ENCODE measurements at places on chromosomes 6 and 20.

- DNase-seq: no peak
Measured at GRCh38 chr6:68240726-68241125, 394.4 kb upstream of the ADGRB3 start.

DNA sequence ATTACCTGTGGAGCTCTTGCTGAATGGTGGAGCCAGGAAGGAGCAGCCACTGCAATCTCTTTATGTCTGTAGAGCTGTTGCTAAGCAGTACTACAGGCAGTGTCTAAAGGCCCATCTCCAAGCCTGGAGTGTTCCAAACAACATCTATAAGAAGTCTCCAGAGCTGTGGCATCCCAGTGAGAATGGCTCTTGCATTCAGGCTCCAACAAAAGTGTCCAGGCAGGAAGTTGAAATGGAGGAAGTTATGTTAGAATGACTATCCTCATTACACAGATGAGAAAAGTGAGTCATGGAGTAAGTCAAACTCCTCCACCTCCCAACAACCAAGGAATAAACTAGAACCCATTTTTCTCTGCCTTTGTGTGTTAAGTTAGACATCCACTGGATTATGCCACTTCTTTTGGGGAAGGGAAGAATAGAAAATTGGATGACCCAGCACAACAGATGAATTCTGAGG is 288.5 kb upstream of the STXBP5 start:
- DNase-seq: no peak

DNA sequence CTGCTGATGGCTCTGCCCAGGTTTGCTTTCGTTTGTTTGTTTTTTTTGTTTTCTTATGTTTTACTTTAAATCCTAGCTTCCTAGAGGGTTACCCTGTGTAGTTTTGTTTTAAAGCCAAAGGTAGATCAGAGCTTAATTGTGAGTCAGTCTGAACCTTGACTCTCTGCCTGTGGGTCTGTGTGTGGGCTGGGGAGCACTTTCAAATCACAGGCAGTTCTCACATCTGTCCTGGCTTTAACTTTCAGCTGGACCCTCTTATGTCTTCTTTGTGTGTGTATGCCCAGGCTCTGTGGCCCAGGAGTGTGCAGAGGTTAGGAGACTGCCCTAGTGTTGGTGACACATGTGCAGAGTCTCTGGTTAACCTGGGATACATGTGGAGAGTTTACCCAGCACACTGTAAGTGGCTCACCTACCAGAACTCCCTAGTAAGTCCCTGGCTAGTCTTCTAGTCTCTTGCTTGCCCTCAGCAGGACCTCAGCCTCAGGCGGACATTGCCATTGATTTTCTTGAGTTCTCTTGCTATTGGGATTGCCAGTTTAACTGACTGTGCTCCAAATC is 19.0 kb downstream of the HIVEP1 start:
- DNase-seq: no peak

GRCh38 chr6:53912661-53913060 is 117.9 kb downstream of the LRRC1 start:
- no peak for DNase-seq

DNA sequence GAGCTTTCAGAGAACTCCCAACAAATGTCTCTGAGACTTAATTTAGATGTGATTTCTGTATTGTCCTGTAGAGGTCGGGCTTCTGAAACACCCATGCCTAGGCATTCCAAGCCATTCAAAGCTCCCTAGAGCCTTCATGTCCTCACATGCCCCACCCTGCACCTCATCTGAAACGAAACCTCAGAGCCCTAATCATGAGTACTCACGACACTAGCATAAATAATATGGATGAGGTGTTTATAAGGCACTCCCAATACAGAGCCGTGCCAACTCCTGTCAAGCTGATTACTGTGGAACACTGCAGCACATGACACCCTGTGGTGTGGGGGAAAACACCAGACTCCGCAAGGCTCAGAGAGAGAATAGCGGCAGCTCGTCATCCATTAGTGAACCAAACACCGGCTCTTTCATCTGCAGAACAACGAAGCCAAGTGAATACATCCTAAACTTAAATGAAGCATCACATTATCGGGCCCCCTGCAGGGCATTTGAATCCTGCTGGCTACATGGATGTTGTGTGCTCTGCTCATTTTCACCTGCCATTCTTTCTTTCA is 83.8 kb downstream of the FNDC1 start:
- peak; percentile 47 for DNase-seq

DNA sequence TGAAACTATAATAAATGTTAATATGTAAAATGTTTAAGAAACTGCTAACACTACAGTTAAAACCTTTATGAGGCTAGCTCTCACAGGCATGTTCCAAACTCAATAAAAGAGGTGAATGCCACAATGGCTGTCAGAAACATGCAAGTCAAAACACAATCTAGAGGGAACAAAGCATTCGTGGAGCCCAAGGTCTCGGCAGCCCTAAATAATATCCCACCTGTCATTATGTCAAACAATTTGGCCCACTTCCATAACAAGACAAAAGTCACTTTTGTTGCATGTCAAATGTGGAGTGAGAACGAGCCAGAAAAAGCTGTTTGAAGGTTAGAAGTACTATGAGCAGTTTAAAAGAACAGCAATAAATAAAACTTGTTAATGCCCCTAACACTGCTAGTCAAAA is 181.9 kb downstream of the GMDS start:
- no peak for DNase-seq

GRCh38 chr6:160730911-160731310 is 28.9 kb downstream of the PLG start:
- no peak for DNase-seq

DNA sequence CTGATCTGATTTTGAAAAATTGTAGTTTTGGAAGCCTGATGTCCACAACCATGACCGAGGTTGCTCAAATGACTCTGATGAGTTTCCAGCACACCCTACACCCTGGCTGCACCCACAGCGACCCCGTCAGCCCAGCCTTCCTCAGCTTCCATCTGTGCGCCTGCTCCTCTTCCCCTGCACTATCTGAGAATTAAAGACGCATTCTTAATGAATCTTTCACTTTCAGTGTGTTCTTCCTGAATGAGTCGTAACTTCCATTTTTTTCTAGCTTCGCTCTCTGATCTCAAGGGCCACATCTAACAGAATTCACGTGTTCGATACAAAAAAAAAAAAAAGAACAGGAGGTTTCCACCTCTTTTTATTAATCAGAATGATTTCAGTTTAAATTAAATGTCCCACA is 21.3 kb upstream of the RREB1 start:
- DNase-seq: no peak

DNA sequence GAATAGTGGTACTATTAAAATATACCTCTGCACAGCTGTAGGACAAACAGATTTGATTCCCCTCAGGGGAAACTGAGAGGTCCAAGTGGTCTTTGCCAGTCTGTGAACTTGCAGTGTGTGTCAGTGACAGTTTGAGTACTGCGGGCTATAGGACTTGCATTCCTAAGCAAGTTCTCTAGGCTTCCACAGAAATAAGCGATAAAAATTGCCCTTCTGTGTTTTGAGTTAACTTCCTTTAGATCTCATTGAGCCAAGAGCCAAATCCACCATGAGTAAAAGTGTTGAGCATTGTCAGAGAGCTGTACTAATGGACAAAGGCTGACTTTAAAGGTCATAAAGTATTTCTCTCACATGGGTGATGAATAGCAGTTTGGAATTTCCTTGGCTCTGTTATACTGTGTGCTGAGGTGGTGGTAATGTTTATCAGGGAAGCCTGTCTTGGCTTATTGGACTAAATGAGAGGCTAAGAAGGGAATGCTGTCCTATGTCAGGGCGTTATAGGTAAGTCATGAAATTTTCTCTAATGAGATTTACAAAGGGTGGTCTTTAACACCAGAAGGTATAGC is 122.6 kb upstream of the MAP3K7 start:
- DNase-seq: no peak

GRCh38 chr6:159595173-159595572 is 97.9 kb downstream of the SOD2 start:
- DNase-seq: no peak

DNA sequence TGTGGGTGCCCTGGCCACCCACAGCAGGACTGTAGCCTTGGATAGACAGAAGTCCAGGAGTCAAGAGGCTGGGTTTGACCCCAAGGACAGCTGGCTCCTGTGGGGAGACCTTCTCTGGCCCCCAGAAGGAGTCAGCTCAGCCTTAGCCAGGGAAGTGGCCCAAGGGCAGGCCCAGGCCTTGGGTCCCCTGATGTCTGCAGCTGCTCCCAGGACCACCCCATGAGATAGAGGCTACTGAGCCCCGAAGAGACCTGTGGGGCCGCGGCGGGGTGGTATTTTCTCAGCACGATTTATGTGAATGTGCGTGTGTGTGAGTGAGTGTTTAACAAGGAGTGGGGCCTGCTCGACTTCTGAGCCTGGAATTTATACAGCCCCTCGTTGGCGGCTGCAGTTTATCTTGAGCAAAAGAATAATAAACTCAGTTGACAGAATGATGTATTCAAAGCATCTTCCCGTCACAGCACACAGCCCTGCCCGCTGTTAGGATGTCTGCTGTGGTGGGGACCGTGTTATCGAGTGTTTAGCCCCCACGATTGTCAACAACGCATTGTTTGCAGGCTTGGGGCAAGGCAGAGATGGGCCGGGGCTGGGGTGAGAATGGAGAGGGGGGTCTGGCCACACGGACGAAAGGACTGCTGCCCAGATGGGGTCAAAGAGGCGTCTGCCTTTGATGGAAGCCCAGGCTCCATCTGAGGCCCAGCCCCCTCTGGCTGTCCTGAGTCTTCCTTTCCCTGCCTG is 163.3 kb downstream of the VEGFA start:
- DNase-seq: no peak

- no peak for DNase-seq
Measured at GRCh38 chr20:4504814-4505213, 216.9 kb upstream of the PRND start.

DNA sequence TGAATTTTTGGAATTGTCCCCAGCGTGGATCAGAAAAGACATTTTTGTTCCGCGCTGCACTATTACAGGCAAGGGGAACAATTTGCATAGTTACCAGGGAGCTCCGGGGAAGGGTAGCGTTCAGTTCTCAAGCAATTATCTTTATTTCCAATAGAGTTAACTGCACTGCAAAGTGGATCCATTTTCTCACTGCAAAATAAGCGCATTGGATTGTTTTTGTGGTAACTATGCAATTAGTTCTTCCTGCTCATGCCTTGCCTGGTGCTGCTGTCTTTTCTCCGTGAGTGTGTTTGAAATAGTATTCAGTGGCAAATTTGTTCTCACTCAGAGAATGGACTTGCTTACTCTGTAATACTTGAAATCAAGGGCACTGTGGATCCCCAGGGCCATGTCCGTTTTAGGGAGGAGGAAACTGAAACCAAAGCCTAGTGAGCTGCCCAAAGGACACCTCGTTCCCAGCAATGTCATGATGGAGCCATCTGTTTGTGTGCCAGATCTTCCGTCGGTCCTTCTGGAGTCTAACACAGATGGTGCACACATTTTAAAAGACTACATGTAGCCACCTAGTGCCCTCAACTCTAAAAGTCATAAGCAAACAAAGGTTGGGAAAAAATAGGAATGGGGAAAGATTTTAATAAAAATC is 7.4 kb upstream of the PCK1 start:
- DNase-seq: no peak

- no peak for DNase-seq
Measured at GRCh38 chr20:11193241-11193640, 519.4 kb upstream of the JAG1 start.

GRCh38 chr6:114151064-114151690 is 180.2 kb upstream of the HDAC2 start:
- DNase-seq: no peak

- no peak for DNase-seq
Measured at GRCh38 chr20:7748624-7749023, 191.6 kb downstream of the HAO1 start.

GRCh38 chr20:20333866-20334265 is 34.0 kb upstream of the INSM1 start:
- no peak for DNase-seq

DNA sequence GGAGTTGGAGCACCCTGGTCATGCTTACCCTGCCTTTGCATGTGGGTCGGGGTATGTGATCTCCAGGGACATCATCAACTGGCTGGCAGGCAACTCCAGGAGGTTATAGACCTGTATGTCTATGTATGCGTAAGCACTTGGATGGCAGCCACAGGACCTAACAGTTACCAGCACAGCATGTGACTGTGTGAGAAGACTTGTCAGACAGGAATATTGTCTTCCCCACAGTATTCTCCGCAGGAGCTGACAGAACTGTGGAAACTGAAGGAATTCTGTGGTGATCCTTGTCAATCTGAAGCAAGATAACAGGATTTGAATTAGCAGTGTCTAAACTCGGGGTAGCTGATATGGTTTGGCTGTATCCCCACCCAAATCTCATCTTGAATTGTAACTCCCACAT is 59.2 kb downstream of the TMEM244 start:
- DNase-seq: no peak

DNA sequence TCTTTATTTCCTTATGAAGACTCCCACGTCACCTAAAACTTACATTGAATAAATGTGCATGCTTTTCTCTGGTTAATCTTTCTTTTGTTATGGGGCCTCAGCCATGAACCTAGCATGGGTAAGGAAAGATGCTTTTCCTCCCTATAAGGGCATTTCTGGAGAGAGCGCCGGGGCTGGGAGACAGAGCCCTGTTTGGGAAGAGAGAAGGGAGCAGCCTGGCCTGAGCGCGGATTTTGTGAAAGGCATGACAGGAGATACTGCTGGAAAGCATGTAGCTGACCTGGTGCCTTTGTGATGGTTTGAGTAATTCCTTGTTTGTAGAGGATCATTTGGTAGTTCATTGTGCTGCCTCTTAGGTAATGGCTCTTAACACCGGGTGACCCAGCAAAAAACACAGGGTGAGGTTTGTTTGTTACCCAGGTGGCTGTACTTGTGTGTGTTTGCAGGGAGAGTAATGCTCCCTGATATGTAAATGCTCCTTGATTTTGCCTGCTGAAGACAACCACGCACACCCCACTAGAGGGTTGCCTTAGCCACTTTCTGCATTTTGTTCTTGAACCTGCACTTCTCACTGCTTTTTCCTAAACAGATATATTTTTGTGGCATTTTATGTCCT is 59.2 kb downstream of the ANKRD6 start:
- DNase-seq: no peak

GRCh38 chr20:23298926-23299672 is 51.5 kb upstream of the NXT1 start:
- DNase-seq: no peak

Measured in natural killer cell (primary cell).